ENCODE measurements at places on chromosomes 7 and 10.

DNA sequence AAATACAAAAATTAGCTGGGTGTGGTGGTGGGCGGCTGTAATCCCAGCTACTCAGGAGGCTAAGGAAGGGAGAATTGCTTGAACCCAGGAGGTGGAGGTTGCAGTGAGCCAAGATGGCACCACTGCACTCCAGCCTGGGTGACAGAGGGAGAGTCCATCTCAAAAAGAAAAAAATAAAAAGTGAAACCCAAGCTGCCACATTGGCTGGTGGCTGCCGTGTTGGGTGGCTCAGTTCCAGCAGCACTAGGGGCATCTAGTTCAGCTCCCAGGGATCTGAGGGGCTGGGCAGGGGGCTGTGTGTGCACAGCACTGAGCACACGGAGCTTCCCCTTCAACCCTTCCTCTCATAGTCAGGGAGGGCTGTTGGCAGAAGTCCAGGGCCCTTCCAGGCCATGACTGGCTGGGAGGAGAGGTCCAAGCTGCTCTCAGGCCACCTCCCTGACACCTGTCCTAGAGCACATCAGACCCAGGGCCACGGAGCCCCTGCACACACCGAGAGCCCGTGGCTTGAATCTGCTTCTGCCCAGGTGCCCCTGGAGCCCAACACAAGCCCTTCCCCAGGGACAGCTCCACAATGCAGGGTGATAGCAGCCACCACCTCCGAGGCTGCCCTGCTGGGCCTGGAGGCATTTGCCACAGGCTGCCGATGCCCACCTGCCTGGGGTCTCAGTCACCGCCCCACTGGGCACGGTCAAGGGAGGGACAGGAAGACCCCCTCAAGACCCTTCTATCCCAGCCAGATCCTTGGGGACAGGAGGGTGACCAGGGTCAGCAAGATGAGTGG is 47.3 kb downstream of the YKT6 start:
- no peak for DNase-seq

GRCh38 chr7:43505412-43505811 is 77.5 kb upstream of the STK17A start:
- DNase-seq: no peak

DNA sequence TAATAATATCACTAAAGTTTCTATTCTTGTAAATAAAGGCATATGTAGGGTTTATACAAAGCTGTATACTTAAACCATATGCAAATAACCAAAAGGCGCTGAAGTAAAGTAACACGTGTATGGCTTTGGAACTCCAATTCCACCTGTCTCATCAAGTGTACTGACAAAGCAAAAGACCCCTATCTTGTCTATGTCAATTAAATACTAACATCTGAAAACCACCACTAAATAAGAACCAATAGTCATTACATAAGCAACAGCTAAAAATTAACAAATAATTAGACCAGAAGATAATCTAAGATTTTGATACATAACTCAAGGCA is 93.9 kb downstream of the KMT2C start:
- no peak for DNase-seq

DNA sequence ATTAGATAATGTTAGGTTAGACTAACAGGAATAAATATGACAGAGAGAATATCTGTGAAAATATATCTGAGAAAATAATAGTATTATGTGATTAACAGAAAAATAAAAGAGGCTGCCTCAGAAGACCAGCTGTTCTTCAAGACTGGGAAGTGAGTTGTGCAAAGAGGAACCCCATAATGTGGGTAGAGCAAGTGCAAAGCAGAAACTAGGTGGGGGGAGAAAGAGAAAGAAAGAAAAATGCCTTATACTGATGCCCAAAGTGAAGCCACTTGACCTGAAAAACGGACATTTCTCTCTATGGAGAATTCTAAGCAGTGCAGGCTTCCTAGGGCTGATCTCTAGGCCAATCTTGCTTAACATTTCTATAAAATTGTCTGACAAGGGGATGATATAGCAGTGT is 3.8 kb downstream of the NEBL start:
- DNase-seq: no peak

DNA sequence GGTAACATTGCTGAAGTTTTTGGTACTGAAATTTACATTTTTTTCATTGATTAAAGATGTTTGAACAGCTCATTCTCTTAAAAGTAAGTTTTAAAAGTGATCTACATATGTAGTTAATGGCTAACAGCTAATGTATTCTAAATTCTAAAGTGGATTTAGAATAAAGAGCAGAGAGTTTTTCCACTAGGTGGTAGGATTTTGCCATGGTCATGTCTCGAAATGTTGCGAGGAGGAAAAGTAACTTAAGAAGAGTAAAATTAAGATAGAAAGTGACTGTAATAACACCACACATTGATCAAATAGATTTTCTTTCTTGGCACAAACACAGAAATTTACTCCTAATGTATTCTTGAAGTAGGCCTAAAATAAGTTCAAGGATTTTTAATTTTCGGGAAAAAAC is 19.8 kb downstream of the LSMEM1 start:
- DNase-seq: no peak

GRCh38 chr10:130218936-130219335 is 82.7 kb downstream of the GLRX3 start:
- no peak for DNase-seq

GRCh38 chr7:135834266-135834665 is 85.7 kb upstream of the FAM180A start:
- DNase-seq: no peak
